ENCODE measurements at places on chromosomes 2 and 18.
A peak's percentile ranks its signal among the peaks of the same experiment; 100 is the strongest.

- no peak for DNase-seq
Measured at GRCh38 chr18:3782901-3783300, 332.9 kb downstream of the TGIF1 start.

GRCh38 chr2:72561621-72562318 lies 264.1 kb downstream of the EXOC6B start:
- DNase-seq: no peak

- no peak for DNase-seq
Measured at GRCh38 chr18:46366201-46366600, 262.0 kb downstream of the HAUS1 start.

DNA sequence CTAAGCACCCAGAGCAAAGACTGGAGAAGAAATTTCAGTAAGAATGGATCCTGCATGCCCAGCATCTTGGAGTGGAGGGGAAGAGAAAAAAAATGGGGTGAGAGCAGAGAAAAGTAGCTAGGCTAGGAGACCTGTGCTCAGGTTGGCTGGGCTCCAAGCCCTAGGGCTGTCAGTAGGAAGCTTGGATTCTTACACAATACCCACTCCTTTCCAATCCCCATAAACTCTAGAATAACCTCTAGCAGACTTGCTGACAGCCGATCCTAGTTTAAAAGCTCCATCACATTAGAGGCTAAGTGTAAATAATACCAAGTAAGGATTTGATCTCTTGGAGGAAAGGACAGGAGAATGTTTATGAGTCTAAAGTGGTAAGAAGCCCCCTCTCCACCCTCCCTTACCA lies 46.2 kb upstream of the NABP1 start:
- DNase-seq: no peak

GRCh38 chr2:11574176-11575046 lies 40.6 kb downstream of the GREB1 start:
- DNase-seq: no peak

DNA sequence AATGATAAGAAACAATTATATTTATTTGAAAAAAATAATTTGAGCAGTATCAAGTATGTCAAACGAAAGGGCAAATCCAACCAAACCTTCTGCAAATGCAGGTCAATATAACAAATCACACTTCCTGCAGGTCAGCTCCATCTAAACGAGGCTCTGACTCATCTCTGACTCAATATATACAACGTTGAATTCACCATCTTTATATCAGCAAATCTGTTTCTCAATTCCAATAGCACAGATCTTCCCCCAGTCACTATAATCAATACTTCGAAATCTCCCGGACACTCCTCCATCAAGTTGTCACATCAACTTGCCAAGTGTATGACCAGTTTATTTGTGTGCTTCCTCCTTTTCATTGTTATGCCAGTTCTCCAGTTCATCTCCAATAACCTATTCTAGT lies 388.9 kb downstream of the ZEB2 start:
- no peak for DNase-seq

DNA sequence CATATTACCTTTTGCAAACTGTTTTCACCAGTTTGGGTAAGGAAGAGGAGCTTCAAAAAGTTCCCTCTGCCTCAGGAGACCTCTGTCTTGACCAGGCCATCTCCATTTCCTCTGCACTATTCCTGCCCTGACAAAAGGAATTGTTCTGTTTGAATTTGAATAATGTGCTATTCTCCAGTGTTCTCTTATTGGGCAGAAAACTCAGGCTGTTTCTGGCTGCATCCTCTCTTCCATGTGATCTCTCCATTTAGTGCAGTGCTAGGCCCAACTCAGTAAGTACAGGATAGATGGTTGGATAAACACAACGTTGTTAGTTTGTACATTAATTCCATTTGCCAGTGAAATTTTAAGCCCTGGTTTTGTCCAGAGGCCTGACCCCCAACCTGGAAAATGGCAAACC lies 102.2 kb upstream of the CELF4 start:
- no peak for DNase-seq

DNA sequence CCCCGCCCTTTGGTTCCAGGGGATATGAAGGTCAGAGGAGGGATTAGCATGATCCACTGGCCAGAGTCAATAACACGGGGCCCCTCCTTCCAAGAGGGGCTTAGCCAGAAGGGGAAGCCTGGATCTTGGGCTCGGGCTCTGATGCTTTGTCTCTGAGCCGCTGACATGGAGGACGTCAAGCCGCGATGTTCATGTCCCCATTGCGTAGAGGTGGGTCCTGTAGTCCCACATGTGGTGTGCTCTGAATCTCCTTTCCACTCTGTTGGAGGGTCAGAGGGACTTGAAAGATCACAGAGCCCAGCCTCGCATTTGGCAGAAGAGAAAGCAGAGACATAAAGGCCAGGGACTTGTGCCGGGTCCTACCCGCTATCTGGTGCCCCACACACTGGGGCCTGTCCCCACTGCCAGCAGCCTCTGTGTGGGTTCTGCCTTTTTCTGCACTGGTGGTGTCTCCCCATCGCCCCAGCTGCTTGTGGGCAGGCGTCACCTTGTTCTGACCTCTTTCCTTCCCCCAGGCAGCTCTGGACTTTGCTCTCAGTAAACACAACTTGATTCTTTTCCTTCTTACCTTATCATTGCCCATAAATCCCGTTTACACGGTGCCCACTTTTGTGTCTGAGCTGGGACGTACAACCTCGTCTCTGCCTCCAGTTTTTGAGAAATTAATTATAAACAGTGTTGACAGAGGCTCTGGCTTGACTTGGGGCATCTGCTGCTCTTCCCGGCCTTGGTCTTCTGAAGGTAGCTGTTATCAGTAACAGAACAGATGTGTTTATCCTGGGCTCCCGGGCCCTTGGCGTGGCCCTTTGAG lies 48.8 kb downstream of the SH3BP4 start:
- DNase-seq: no peak

DNA sequence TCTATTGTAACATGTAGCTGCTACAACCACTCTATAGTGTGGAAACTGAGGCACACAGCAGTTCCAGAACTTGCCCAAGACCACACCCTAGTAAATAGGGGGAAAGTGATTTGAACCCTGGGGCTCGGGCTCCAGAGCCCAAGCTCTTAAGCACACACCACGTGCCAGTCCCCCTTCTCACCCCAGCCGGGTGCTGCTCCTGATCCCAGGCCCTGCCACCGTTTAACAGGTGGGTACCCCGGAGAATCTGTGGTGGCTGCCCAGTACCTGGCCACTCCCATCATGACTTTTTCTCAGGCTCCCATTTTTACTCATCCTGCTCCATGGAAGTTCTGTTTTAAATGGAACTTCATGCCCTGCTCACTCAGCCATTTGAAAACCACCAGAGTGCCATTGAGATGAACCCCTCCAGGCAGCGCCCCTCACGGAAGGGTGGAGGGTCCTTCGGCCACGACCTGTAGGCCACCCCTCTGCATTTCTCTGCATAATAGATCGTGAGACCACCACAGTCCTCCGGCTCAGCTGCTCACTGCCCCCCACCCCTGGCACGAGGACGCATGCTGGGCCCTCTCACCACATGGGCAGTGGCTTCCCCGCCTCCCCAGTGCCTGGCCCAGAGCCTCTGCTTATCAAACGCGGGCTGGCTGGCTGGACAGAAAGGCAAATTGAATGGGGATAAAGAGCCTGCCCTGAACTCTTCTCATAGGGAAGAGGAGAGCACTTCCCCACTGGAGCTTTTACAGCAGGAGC lies 42.1 kb downstream of the TMEM37 start:
- no peak for DNase-seq

GRCh38 chr2:51032751-51033330 lies 909 bp upstream of the NRXN1 start:
- DNase-seq: no peak

DNA sequence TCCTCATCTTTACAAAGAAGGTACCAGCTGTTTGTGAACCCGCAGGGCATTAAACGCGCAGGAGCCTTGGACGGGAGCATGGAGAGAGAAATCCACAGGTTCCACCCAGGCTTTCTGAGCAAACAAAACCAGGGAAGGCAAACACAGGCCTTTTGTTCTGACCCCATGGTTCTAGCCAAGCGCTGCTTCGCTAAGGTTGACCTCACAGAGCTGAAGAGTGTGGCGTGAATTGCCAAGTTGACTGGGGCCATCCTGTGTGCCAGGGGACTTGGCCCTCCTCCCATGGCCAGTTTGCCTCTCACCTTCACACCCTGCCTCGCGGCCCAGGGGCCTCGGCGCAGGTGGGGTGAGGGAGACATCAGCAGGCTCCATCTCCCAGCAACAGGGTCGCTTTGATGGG lies 74.1 kb downstream of the VAPA start:
- DNase-seq: no peak

DNA sequence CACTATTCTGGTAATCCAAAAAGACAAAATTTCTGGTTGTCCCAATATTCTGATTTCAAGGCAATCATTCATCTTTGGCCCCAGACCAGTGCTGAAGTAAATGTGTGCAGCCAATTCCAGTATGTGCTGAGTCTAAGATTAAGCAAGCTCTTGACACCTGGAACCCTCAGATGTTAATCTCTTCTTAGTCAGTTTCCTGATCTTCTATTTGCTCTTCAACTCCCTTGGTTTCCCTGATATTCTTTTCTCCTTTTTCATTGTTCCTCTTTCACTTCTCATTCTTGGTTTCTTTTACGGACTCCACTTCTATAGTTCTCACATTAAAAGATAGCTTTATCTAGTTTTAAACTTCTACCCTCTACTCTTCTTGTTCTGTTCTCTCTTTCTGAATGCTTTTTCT lies 445.7 kb upstream of the FANCL start:
- DNase-seq: no peak

GRCh38 chr2:9813312-9814128 lies 29.8 kb upstream of the TAF1B start:
- DNase-seq: peak; percentile 55

GRCh38 chr2:45049569-45050336 lies 40.5 kb upstream of the SIX2 start:
- no peak for DNase-seq

DNA sequence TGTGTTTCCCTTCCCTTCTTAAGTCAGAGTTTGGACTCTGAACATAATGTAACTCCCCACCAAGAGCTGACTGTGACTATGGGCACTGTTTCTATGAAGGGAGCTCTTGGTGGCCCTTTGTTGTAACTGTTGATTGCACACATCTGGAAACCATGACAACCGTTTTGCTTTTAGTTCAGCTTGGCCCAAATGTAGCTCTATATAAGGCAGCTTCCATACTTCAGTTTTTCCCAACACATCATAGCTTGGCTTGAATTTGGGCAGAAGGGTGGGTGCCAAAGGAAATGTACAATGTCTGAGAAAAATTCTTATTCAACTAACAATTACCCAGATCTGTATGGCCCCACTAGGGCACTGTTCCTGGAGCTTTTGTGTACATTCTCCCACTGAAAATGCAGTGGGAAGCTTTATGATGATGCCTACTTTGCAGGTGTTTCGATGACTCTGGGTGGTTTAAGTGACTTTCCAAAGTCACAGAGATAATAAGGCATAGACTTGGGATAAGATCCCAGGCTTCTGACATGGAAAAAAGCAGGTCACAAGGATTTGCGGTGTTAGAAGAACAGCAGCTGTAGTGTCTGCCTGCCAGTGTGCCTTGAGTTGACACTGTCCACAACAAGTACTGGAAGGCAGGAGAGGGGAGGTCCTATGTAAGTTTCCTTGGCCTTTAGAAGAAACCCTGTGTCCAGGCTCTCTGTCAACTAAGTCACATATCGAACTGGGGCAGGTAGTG lies 2.4 kb upstream of the CETN1 start:
- no peak for DNase-seq

DNA sequence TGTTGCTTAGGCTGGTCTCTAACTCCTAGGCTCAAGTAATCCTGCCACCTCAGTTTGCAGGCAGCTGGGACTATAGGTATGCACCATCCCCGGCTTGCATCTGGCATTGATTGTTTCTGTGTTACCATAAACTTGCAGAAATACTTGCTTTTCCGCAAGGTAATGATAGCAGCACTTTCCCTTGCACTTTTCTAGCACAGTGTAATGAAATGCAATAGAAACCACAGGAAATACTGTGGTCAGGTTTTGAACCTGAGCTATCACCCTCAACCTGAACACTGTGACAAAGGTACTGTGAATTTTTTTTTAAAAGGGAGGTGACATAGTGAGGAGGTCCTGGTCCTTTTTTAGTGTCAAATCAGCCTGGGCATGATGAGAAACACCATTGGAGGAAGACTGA lies 38.3 kb downstream of the DHRS9 start:
- no peak for DNase-seq

DNA sequence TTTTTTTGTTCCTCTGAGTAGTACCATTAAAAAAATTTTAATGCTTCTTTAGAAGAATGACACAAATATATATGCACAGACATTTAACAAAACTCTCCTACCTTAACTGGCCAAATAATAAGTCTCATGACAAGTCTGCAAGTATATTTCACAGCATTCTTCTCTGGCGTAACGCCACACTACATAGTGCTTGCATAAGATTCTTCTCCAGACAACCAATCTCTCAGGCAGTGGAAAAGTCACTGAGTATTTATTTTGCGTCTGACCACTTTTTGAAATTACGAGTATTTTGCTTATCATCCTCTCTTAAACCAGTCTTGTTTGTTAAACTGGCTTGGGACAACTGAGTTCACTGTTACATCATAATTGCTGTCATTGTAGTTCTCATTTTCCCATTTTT lies 749.2 kb downstream of the ADCYAP1 start:
- no peak for DNase-seq

DNA sequence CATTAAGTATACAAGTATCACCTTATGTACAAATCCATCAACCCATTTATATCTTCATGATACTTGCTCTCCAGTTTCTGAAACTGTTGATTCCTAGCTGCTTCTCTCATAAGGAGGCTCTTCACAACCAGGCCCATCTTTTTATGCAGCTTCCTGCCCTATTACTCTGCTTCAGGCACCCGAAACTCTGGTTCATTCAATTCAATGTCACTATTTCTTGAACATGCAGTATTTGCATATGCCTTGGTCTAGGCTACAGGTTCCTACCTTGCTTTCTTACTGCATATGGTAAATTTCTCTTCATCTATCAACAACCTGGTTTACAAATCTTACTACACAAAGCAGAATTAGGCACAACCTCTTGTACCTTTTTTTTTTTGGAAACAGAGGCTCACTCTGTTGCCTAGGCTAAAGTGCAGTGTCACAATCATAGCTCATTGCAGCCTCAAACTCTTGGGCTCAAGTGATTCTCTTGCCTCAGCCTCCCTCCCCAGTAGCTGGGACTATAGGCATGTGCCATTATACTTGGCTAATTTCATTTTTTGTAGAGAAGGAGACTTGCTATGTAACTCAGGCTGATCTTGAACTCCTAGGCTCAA lies 2.7 kb upstream of the CDKL4 start:
- no peak for DNase-seq

GRCh38 chr18:48030616-48031480 lies 100.4 kb upstream of the SMAD2 start:
- DNase-seq: no peak

DNA sequence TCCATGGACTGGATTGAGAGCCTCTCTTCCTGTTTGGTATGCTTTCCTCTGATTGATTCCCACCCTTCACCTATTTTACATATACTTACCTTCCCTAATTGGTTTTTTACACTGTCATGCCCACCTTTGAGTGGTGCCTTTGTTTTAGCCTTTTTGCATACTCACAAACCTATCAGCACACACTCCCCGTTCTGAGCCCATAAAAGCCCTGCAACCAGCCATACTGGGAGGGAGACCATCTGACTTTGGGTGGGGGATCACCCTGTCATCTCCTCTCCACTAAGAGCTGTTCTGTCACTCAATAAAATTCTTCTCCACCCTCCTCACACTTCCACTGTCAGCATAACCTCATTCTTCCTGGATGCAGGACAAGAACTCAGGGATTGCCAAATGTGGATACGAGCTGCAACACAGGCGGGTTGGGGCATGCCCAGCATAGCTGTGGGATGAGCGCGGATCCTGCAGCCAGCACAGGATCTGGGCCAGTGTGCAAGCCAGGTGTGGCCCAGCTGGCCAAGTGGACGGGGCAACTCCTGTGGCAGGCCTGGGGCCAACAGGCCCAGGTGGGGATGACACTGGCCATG lies 9.4 kb upstream of the MOB1A start:
- no peak for DNase-seq

GRCh38 chr2:43898134-43898837 lies 59.5 kb downstream of the ABCG8 start:
- DNase-seq: no peak

Data from stimulated activated CD8-positive, alpha-beta memory T cell treated with anti-CD3 and anti-CD28 coated beads, Interleukin-15, amount 100 ng/mL, for 24 hours (primary cell).